NCI-H1105 (cell line): ENCODE measurements at places on chromosomes 3 and 15.

- no peak for DNase-seq
These were observed 125.5 kb downstream of the GREM1 start for GRCh38 chr15:32843219-32843815.

GRCh38 chr3:13229273-13229949, 156.2 kb upstream of the IQSEC1 start:
- no peak for DNase-seq

- no peak for DNase-seq
These were observed 32.5 kb downstream of the MYO5A start for GRCh38 chr15:52496175-52496574.

DNA sequence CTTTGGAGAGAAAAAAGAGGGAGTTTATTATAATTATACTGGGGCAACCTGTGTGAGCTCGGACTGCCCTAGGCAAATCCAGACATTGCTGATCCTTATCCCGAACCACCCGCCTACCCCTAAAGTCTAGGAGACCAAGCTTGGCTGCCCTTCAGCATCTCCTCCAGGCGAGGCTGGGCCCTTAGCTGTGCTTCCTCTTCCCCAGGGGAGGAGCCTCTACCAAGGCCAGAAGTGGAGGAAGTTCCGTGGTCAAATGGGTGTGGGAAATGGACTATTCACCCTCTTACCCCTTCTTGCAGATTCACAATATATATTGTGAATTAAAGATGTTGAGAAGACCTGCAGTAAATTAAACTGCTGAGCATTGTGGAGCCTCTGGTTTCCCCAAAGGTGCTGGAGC, 158.3 kb upstream of the HES1 start:
- DNase-seq, result no peak

DNA sequence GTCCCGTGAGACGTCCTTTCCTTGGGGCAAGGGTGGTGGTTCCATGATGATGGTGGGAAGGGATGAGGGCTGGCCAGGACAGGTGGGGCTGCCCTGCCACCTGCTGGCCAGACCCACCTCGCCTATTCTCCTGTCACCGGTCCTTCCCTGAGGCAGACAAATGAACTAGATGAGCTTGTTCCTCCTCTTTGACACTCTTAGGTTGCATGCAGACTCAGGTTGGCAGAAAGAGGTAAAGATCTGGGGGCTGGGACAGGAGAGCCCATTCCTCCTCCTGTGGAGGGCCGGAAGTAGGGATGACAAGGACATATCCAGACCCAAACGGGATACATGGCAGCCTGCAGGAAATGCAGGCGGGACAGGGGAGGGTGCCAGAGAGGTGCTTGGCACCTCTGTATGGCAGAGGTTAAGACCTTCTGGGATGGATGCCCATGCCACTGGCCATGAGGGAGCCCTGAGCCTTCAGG, 38.6 kb downstream of the ACSBG1 start:
- no peak for DNase-seq

DNA sequence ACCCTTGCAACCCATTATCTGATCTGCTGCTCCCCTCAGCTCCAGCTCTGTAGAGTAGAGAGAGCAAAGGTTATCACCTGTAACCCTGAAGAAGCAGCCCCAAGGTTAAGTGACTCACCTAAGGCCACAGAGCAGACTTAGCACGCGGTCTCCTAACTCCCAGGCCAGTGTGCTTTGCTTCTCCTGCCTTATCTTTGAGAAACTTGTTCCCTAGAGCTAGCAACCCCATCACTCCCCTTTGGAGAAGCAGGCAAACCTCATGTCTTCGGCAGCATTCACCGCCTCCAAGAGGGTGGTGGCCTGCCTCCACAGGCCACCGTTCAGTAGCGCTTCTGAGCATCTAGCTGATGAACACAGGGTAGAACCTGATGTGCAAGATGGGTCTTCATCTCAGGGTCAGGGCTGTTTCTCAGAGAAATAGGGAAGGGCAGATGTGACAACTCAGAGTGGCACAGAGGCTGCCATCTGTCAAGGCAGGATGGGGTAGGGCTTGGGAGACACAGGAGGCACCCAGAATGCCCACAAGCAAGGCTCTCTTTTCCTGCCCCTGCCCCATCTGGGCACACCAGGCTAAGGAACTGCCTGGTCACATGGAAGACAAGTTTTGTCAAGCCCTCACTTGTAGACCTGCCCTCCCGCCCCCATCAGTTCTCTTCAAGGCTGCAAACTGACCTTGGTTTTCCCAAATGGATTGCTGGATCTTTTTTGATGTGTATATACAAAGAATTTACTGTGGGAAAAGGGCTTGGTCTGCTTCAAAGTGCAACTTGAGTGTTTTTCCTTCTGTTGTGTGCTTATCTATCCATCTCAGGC, 34.9 kb upstream of the CLK3 start:
- DNase-seq, result no peak

- DNase-seq, result no peak
These were observed 16.7 kb upstream of the CCR9 start for GRCh38 chr3:45869638-45870037.

- DNase-seq, result no peak
These were observed 64.0 kb downstream of the GREM1 start for GRCh38 chr15:32781781-32782180.

- no peak for DNase-seq
These were observed 55.5 kb downstream of the CACNA2D3 start for GRCh38 chr3:54177816-54178215.

GRCh38 chr15:29074045-29074444, 188.3 kb downstream of the APBA2 start:
- no peak for DNase-seq

DNA sequence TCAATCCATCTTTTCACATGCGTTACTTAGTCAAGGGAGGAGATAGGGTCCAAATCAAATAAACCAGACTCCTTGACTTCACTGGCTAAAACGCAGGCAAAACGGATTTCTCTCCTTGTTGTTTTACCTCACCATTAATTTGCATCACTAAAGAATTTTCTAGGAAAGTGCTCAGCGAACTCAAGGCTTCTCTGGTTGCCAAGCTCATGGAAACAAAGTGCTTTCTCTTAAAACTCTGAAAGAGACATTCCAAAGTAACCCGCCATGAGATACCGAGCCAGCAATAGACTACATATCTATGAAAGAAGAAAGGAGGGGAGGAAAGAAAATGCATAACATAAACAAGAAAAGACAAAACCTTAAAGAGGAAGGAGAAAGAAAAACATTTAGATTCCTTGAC, 211.7 kb upstream of the WNT5A start:
- DNase-seq, result no peak

- DNase-seq, result no peak
These were observed 173.9 kb downstream of the PYDC2 start for GRCh38 chr3:191634902-191635301.

- no peak for DNase-seq
These were observed 87.1 kb downstream of the DIPK2A start for GRCh38 chr3:144058713-144059112.

- no peak for DNase-seq
These were observed 40.0 kb upstream of the TOPBP1 start for GRCh38 chr3:133701435-133702358.

DNA sequence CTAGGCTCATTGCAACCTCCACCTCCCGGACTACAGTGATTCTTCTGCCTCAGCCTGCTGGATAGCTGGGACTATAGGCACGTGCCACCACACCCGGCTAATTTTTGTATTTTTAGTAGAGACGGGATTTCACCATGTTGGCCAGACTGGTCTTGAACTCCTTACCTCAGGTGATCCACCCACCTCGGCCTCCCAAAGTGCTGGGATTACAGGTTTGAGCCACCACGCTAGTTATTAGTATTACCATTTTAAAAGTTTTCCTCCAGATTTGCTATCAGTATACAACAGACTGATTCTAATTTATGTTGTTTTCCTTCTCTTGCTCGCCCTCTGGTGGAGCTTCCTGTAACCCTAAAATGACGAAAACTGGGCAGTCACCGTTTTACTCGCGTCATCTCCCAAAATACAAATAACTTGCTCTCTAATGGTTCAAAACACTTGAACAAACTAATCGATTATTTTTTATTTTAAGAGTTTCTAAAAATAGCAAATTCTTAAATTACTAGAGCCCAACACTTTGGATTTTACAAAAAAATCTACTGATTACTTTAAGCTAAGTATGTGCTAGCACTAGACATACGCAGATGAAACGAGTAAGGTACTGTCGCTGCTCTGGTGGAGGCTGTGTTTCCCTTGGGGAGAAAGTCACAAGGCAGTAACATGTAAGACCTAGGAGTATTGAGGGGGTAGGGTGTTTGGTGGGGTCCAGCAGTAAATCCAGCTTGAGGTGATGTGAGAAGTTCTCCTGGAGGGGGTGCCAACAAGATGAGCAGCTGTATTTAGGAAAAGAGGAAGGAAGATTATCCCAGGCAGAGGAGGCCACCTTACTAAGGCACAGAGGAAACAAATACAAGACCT, 203.3 kb downstream of the MBNL1 start:
- DNase-seq, result peak; percentile 65

GRCh38 chr15:75420698-75421097, 30.8 kb downstream of the SIN3A start:
- DNase-seq, result no peak

DNA sequence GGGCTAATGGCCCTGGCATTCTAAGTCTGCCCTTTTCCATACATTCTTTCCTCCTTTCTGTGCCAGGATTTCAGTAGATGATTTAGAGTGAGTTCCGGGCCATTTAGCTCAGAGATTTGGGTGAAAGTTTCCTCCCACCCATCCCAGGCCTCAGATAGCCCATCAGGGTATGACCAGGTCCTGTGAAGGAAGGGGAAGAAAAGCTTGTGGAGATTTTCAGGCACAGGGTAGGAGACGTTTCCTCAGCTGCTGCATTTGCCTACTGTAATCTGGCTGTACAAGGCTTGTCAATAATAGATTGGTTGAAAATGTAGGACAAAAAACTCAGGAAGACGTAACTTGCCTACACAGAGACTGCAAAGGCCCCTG, 63.2 kb upstream of the BCL6 start:
- DNase-seq, result no peak

- DNase-seq, result no peak
These were observed 343.7 kb downstream of the NSUN3 start for GRCh38 chr3:94406595-94406994.

GRCh38 chr3:16589867-16590624, 15.2 kb downstream of the DAZL start:
- DNase-seq, result no peak

GRCh38 chr3:183300996-183301562, 48.0 kb downstream of the B3GNT5 start:
- DNase-seq, result no peak

DNA sequence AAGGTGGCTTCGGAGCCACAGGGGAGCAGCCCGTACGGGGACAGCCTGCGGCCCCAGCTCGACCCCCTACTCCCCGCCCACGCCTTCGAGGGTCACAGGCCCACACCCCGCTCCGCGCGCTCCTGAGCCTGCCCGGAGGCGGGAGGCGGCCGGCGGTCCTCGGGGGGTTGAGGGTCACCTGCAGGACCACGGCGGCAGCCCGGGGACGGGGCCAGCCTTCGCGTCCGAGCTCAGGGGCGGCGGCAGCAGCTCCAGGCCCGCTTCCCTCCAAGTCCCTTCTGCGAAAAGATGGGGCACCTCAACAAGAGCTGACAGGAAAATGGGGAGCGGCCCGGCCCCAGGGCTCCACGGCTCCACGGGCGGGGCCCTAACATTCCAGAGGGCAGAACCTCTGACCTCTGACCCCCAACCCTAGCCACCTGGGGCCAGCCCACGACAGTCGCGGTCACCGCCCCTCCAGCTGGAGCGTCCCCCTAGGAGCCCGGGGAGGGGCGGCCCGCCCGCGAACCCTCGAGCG, 428 bp downstream of the LYSMD4 start:
- peak; percentile 10 for DNase-seq

DNA sequence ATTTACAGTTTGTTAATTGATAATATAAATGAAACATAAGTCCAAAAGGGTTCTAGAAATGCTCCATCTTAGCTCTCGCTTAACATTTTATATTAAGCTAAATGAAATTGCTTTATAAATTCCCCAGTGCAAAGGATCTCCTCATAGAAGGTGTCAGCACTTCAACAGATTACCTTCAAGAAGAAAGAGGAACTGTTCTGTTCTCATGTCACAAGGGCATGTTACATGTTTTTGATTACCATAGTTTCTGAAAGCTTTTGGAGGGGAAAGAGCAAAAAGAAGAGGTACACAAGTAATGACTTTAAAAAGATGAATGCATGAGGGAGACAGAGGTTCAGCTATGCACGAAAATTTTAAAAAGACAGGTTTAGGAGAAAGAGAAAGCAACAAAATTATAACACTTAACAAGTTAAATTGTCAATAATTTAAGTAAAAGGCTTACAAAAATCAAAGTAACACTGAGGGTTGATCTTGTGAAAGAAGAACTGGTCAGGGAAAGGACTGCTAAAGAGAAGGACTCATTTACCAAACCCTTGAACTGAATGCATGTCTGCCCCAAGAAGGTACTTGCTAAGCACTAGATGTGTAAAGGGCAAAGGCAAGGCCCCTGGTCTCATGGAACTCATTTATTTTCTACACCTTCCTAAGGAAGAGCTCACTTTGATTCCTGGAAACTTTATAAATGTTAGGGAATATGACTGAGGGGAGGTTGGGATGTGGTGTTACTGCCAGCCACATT, 45.1 kb downstream of the CCDC191 start:
- no peak for DNase-seq

DNA sequence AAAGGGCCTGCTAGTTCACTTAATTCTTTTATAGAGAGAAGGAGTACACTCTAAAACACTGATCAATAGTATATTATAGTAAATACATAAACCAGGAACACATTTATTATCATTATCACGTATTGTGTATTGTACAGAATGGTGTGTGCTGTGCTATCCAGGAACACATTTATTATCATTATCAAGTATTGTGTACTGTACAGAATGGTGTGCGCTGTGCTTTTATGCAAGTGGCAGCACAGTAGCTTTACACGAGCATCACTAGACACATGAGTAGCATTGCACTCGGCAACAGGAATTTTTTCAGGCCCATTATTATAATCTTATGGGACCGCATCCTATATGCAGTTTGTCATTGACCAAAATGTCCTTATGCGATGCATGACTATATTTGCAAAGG, 20.9 kb upstream of the MUC20 start:
- DNase-seq, result no peak

DNA sequence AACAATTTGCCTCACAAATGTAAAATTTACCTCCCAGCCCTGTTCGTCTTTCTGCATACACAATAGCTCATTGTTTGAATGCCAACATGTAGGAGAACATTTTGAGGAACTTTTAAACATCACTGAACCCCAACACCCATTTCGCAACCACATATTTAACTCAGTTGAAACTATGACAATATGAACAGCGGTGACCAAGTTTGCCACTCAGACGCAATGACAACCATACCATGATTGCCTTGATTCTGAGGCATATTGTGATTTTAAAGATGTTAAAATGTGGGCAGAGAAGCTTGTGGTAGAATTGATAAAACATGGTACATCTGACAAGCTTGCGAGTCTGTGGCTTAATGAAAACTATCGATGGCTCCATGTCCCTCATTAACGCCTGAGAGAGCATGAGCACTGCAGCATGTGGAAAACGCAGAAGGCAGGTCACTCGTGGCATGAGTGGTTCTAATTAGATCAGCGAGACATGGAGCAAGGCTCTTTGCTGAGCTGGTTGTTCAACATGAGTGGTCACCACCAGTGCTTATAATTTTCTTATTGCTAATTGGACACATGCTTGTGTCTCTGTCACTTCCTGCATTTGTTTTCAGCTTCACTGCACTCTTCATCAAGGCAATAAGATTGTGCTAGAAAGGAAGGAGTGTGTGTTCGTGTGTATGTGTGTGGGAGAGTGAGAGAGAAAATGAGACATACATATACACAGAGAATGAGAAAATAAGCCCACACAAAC, 116.8 kb downstream of the CHST2 start:
- DNase-seq, result no peak
